ENCODE measurements at places on chromosomes 3 and 15. TPM values are rescaled to one million over a fixed set of nuclear protein-coding genes. Genes with fewer than 3 reads are reported as not detected.

The ZNF80 gene
- total RNA-seq, result not detected

The REC114 gene
- total RNA-seq, result not detected

The NANOGP8 gene
- total RNA-seq, result not detected

The PATL2 gene
- 0.07 TPM for total RNA-seq

The MST1R gene
- 7.6 TPM for total RNA-seq
